ENCODE measurements at places on chromosomes 5 and 9.

DNA sequence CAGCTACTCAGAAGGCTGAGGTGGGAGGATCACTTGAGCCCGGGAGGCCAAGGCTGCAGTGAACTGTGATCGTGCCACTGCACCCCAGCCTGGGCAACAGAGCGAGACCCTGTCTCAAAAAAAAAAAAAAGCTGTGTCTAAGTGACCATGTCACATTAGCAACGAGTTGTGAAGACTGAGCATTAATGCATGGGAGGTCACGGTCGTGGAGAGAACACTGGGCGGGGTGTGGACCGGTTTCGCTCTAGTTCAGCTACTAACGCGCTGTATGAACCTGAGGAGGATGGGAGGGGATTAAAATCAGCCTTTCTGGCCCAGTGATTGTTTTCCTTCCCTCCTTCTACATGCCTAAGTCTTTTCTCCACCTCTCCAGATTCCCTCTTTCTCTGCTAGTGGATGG is 56.7 kb upstream of the CARTPT start:
- DNase-seq, result no peak

DNA sequence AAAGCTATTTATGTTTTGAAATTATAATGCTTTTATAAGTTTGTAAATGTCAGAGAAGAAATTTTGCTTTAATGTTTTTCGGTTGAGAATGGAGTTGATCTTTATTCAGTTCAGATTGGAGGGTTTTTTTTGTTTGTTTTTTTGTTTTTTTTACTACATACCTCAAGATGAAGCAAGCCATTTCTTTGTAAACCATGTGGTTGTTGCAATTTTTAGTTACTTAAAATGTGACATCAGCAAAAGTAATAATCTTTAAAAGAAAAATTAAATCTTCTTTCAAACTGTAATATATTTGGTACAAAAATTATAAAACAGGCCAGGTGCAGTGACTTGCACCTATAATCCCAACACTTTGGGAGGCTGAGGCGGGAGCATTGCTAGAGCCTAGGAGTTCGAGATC is 102.6 kb downstream of the CDC42SE2 start:
- no peak for DNase-seq

- DNase-seq, result no peak
These were observed 14.7 kb downstream of the PIK3R1 start for GRCh38 chr5:68230285-68230684.

DNA sequence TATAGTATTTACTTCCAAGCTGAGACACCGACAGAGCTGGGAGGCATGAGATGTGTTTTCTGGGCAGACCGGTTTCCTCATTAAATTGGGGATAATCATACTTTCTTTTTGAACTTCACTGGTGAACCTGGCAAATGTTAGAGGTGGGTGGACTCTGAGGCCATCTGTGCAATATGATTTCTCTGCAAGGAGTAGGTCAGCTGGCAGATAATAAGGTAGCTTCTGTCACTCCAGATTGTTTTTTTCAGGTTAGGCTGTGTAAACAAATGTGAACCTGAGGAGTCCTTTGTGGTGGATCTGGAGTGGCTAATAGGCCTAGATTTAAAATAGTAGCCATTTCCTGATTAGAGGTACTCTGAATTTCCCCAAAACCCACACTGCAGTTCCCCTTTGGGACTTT is 75.4 kb upstream of the S1PR3 start:
- DNase-seq, result no peak

DNA sequence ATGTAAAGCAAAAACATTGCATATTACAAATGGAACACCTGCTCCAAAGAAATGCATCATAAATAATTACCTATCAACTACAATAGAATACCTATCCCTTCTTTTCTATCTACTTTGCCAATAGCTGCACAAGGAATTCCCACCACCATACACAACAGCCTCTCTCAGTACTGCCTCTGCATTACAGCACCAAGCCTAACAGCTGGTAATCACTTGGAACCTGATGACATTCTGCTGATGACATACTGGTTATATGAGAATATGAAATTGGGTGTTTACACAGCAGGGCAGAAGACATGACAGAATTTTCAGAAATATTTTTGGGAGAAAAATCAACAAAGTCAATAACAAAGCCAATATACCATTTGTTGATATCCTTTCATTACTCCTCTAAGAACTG is 43.2 kb downstream of the PSMB7 start:
- DNase-seq, result no peak

DNA sequence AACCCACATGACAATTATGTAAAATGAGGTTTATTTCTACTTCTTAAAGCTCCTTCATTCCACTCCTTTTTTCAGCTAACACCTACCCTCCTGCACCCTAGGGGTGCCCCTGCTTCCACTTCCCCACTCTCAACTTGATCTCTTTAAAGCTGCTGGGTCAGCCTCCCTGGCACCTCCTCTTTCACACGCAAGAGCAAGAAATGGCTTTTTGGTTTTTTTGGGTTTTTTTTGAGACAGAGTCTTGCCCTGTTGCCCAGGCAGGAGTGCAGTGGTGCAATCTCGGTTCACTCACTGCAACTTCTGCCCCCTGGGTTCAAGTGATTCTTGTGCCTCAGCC is 64.4 kb downstream of the SUSD1 start:
- no peak for DNase-seq

DNA sequence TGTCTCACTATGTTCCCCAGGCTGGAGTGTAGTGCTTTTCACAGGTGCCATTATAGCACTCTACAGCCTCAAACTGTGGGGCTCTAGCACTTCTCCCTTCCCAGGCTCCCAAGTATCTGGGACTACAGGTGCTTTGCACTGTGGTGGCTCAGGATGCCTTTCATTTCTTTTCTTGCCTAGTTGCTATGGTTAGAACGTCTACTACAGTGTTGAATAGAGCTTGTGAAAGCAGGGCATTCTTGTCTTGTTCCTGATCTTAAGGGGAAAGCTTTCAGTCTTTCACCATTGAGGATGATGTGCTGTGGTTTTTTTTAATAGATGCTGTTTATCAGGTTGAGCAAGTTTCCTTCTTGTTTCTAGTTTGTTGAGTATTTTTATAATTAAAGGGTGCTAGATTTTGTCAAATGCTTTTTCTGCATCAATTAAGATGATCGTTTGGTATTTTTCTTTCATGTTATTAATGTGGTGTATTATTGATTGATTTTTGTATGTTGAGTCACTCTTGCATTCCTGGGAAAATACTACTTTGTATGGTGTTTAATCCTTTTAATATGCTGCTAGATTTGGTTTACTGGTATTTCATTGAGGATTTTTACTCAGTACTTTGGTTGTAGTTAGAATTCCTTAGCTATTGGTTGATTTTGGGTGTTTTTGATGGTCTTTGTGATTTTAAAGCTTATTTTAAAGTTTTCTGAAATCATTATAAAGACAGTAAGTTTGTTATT is 35.6 kb downstream of the GPBP1 start:
- DNase-seq, result no peak

DNA sequence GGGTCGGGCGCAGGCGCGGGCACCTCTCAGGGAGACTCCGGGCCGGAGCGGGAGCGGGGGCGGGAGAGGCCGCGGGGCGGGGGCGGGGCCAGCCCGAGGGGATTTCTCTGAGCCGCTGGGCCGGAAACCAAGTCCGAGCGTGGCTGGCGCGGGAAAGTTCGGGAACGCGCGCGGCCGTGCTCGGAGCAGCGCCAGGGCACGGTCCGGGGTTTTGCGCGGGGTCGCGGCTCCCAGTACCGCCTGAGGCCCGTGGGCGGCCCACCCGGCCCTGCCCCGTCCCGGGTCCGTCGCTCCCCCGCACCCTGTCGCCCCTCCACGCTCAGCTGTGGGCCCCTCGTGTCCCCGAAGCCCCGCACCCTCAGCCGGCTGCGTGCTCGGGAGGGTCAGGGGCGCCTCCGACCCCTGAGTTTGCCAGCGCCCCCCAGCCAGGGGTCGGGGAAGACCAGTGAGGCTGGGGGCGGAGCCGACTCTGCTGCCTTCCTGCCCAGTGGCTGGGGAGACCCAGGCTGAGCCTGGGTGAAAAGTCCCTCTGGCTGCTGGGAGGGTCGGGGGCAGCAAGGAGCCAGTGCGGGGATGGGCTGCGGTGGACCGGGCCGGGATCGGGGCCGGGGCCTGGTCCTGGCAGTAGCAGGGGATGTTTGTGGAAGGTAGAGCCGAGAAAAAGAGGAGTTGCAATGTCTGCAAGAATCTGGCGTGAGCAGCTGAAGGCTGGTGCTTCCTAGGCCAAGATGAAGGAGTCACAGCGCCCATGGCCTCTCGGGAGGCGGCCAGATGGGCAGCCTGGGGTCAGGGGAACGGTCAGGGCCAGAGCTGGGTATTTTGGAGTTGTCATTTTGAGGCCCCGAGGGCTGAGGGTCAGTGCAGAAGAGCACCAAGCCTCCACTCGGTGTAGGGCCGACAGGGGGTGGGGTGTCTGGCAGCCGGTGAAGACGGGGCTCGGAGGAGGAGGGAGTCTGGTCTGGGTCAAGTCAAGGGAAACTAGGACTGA is 588 bp downstream of the TRAF2 start:
- DNase-seq, result no peak

Measured in activated CD4-positive, alpha-beta T cell treated with anti-CD3 and anti-CD28 coated beads for 4 hours (primary cell).